LoVo (cell line): ENCODE measurements at places on chromosomes 11 and 22.
A peak's percentile ranks its signal among the peaks of the same experiment; 100 is the strongest.

GRCh38 chr11:121544956-121545355 lies 92.2 kb upstream of the SORL1-AS1 start:
- DNase-seq, result no peak

- no peak for DNase-seq
Observed at GRCh38 chr11:60159868-60160267, 23.0 kb downstream of the MS4A6A start.

DNA sequence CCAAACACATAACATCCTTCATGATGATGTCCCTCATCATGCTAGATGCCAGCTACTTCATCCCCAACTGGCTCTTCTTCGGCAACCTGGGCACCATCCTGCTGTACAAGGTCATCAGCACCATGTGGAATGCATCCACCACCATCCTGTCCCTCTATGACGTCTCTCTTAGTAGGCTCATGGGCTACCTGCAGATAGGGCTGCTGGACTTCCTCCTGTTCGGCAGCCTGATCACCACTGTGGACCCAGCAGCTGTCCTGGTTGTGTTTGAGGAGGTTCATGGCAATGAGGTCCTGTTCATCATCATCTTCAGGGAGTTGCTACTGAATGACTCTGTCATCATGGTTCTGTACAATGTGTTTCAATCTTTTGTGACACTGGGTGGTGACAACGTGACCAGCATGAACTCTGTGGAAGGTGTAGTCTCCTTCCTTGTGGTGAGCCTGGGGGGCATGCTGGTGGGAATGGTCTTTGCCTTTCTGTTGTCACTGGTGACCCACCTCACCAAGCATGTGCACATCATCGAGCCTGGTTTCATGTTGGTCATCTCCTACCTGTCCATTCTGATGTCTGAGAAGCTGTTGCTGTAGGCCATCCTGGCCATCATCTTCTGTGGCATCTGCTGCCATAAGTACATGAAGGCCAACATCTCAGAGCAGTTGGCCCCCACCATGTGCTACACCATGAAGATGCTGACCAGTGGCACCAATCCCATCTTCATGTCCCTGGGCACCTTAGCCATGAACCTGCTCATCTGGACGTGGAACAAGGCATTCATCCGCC lies 120.7 kb upstream of the SERPIND1 start:
- DNase-seq, result no peak

- DNase-seq, result no peak
Observed at GRCh38 chr11:72598906-72599305, 75.3 kb downstream of the PDE2A start.

GRCh38 chr11:91871791-91872190 lies 352.8 kb upstream of the FAT3 start:
- DNase-seq, result peak; percentile 46

DNA sequence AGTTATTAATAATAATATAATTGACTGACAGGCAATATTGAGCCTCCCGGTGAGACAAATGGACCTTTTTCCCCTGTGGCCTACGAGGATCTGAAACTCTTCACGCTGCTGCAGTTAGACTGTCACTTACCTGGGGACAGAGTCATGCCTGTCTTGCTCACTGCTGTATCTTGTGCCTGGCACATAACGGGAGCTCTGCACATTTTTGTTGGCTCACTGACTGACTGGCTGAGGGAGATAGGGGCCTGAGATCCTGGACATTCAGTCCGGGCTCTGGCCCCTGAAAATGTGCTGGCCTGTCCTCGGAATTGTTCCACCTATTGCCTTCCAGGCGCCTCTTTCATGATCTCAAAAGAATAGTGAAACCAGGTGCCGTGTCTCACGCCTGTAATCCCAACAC lies 743 bp upstream of the CD3D start:
- no peak for DNase-seq

DNA sequence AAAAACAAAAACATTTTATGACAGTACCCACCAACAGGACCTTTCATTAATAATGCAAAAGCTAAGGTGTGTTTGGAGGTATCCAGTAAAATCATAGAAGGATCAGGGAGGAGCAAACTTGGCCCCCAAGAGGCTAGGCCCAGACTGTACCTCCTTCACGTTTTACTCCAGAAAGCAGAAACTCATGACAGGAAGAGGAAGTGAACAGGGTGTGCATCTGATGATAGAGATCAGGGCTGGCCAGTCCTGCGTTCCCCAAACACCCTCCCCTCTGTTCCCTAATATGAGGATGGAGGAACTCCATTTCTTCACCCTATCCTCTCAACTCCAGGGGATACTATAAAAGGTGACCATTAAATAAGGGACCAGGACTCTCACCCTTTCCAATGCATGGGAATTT lies 10.2 kb upstream of the MS4A12 start:
- no peak for DNase-seq

DNA sequence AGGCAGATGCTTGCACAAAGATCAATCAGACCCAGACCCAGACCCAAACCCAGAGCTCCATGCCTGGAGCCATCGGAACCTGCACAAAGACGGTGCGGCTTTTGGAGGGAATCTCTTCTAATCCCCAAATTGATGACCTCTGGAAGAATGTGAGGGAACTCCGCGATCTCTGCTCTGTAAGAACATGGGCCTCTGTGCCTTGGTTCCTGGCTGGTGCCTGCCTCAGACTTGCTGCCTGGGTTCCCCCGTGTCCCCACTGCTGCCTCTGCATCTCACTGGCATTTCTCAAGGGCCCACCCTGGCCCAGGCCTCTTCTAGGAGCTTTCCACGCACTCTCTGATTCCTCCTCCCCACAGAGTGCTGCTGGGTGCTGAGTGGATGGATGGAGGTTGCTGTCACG lies 1044.4 kb downstream of the TBC1D22A start:
- DNase-seq, result no peak

DNA sequence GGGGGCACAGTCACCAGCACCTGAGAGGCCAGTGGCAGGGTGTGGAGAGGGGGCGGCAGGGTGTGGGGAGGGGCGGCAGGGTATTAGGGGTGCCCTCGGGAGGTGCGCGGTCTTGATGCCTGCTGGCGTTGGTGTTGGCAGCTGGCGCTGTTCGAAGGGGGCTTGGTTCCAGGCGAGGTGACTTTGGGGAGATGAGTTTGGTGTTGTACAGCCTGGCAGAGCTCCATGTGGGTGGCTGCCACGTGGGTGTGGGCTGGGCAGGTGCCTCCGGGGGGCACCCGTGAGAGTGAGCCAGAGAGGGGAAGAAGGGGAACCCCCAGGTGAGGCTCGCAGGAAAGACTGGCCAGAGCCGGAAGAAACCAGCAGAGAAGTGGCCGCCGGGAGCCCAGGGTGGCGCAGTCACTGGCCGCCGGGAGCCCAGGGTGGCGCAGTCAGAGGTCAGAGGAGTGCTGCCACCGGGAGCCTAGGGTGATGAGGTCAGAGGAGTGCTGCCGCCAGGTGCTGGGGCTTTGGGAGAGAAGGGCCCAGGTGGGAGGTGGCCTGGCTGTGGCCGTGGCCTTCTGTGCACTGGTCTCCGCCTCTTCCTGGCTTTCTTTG lies 44.7 kb downstream of the MUC6 start:
- DNase-seq, result no peak

DNA sequence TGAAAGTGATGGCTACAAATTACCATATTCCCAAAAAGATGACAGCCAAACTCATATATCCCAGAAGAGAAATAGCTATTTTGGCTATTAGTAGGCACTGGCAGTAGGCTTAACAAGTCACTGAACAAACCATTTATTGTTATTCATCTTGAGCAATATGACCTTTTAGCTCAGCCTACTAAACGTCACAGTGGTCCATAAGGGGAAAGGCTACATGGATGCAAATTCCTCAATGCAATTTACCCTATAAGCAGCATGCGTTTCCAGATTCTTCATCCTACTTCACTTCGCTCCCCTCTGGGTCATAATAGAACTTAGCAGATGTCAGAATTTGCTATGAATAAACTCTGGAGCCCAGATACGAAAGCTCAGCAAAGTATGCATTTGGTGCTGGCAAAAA lies 114.0 kb downstream of the SIK3 start:
- no peak for DNase-seq

DNA sequence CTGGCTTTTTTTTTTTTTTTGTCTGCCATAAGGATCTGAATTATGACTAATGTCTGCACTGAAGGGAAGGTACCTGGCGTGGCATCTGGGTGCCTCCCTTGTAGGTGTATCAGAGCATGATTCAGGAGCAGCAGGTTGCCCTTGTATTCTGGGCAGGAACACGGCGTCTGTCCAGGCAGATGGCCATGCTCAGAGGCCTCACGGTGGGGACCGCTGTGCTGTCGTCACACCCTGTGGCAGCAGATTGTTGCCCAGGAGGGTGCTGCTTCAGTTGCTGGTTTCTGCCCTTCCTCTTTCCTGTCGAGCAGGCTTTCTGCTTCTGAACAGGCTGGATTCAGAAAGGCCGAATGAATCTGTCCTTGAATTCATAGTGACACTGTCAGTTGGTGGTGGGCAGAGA lies 11.0 kb downstream of the ZNRF3 start:
- DNase-seq, result no peak

DNA sequence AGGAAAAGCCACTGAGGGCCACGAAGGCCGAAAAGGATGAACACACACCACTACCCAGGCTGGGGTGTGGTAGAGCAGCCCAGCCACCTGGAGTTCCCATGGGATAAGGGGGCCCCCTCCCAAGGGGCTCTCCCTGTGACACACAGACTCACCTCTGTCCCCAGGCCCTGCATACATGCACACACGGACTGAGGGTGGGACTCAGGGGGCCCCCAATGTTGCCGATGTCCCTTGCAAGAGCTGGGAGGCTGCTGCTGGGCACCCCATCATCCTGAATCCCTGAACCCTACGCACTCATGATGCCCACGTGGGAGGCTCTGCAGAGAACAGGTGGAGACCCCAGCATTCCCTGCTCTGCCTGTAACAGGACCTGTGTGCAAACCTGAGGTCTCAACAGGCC lies 14.5 kb downstream of the SHANK2 start:
- no peak for DNase-seq

DNA sequence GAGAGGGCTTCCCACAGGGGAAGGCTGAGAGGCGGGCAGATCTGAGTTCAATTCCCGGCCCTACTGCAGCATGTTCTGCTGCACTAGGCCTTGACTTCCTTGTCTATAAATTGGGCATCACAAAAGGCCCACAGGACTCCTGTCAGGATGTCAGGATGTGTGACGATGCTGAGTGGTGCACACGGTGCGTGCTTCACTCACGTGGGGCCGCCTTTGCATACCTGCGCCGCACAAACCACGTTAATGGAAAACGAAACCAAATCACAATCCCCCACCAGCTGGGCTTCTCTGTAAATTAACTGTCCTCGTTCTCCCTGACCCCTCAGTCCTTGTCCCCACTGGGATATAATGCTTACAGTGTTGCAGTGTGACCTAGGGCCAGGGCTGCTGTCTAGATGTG lies 32.3 kb upstream of the TSPAN18 start:
- DNase-seq, result no peak

- no peak for DNase-seq
Observed at GRCh38 chr11:16186680-16187079, 169.7 kb downstream of the SOX6 start.

GRCh38 chr11:94272738-94273313 lies 31.6 kb upstream of the IZUMO1R start:
- no peak for DNase-seq

DNA sequence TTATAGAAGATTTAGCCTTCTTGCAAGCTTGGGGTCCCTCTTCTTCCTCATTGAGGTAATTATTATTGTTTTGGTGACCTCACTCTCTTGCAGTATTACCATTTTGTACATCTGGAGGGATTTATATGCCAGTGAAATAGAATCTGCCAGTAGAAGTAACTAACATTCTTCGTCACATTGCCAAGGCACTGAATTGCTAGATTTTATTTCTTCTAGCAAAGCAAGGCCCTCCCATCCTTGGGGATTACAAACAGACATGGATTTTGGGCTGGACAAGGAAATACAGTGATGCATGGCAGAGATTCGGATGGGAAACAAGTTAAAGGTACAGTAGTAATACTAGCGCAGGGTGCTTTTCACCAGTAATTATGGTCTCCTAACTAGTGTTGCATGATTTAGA lies 7.8 kb downstream of the ADAMTS15 start:
- DNase-seq, result no peak

DNA sequence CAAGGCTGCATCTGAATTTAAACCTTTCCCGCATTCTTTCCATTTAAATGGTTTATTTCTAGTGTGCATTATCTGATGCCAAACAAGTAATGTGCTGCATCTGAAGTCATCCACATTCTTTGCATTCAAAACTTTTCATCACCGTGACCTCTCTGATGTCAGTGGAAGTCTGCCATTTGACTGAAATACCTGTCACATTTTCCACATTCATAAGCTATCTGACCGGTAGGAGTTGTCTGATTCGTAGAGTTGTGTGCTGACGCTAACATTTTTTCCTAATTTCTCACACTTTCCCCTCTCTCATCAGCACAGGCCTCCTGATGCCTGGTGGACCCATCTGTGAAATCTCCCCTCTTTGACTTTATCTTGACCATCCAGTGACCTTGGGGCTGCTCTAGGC lies 79.9 kb upstream of the BARX2 start:
- no peak for DNase-seq

DNA sequence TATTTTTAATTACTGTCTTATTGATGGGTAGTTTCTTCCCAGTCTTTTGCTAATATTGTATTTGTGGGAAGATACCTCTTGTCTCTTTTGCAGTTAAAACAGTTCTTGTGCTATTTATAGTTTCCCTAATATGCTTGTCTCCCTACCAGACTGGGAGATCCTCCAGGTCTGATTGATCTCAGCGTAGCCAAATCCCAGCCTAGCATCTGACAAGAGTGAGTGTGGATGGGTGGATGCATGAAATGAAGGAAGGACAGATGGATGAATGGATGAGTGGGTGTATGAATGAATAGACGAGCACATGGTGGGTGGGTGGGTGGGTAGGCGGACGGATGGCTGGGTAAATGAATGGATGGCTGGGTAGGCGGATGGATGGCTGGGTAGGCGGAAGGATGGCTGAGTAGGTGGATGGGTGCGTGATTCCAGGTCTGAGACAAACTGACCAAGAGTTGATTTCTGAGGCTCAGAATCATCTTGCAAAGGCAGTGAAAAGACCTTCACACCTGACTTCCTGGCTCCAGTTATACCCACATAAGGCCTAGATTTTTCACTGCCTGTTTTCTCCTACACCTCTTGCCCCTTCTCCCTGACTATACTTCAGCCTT lies 11.4 kb downstream of the DNAJB13 start:
- DNase-seq, result no peak
